ENCODE measurements at places on chromosomes 12 and 14.
A peak's percentile ranks its signal among the peaks of the same experiment; 100 is the strongest.

DNA sequence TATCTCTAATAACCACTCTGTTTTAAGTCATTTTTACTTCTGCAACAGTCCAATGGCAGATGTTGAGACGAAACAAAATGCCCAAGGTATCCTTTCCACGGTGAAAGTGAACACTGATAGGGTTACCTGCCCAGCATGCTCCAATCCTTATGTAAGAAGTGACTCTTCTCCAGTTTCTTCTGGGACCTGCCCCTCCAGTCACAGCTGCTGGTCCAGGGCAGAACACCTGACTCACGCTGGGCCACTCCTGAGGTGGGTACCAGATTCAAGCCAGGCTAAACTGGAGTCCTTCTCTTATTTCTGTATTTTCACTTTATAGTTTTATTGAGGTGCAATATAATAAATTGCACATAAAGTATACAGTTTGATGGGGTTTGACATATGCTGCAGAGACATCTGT lies 16.7 kb downstream of the NT5DC3 start:
- no peak for DNase-seq

- no peak for DNase-seq
Measured at GRCh38 chr14:34093883-34094282, 143.0 kb upstream of the EGLN3 start.

GRCh38 chr12:80813820-80814219 lies 97.1 kb downstream of the MYF5 start:
- no peak for DNase-seq

DNA sequence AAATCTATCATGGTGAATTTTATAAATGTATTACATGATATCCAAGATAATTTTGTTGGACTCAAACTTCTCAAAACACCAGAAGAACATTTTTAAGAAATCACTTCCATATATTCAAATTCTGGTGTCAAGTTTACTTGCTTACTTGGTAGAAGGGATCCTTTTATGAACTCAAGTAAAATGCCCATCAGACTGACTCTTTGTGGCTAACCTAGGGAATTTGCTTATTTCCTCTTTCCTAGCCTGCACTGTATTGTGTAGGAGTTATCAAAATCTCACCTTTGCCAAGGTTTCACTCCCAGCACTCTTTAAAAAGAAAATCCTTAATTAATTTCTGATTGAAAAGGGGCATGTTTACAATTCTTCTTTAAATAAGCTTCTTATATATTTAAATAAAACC lies 196.5 kb downstream of the DUSP6 start:
- DNase-seq, result no peak

GRCh38 chr14:35384455-35385041 lies 20.0 kb downstream of the NFKBIA start:
- peak; percentile 92 for DNase-seq

- DNase-seq, result no peak
Measured at GRCh38 chr14:87992346-87992717, 650 bp downstream of the GALC start.

- no peak for DNase-seq
Measured at GRCh38 chr12:15899282-15899870, 11.8 kb upstream of the DERA start.
